ENCODE measurements at places on chromosomes 5 and 9.
A peak's percentile ranks its signal among the peaks of the same experiment; 100 is the strongest.

GRCh38 chr9:97985058-97985861, 2.1 kb downstream of the ANP32B start:
- H3K36me3 ChIP-seq, result peaks cover 41% of the 10 kb centered on the region
- H3K4me3 ChIP-seq, result peak overlapping the region; percentile 89

- no peak overlapping the region for H3K4me3 ChIP-seq
- peak; percentile 70 for DNase-seq
- H3K27me3 ChIP-seq, result no peaks in the 10 kb centered on the region
- peaks cover 96% of the 10 kb centered on the region for H3K36me3 ChIP-seq
- H3K27ac ChIP-seq, result no peak overlapping the region
Observed at GRCh38 chr9:92716557-92716956, 46.6 kb upstream of the IPPK start.

DNA sequence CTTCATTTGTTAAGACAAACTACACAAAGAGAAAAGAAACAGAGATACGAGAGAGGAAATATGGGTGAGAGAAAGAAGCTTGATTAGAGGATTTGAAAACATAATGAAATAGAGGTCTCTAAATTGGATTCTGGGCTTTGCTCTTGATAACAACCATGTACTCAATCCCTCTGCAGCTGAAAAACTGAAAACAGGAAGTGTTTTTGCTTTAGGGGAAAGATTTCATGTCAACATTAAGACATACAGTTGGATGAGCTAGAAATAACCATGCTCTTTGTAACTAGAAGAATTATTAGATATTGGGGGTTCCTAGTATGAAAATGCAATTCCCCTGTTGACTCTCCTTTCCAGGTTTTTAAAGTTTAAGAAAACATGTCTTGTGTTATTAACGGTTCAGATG, 21.9 kb downstream of the CRHBP start:
- H3K4me3 ChIP-seq, result no peak overlapping the region
- no peaks in the 10 kb centered on the region for H3K36me3 ChIP-seq
- no peak overlapping the region for H3K27ac ChIP-seq
- no peak for DNase-seq

GRCh38 chr5:94745786-94746730, 127.6 kb downstream of the SLF1 start:
- DNase-seq, result no peak
- H3K36me3 ChIP-seq, result no peaks in the 10 kb centered on the region
- peaks cover 3% of the 10 kb centered on the region for H3K4me1 ChIP-seq
- H3K27ac ChIP-seq, result no peak overlapping the region
- H3K4me3 ChIP-seq, result no peak overlapping the region

- H3K27ac ChIP-seq, result no peak overlapping the region
- no peaks in the 10 kb centered on the region for H3K4me1 ChIP-seq
- no peaks in the 10 kb centered on the region for H3K27me3 ChIP-seq
- H3K36me3 ChIP-seq, result no peaks in the 10 kb centered on the region
Observed at GRCh38 chr5:88867638-88868037, 15.3 kb downstream of the MEF2C start.

DNA sequence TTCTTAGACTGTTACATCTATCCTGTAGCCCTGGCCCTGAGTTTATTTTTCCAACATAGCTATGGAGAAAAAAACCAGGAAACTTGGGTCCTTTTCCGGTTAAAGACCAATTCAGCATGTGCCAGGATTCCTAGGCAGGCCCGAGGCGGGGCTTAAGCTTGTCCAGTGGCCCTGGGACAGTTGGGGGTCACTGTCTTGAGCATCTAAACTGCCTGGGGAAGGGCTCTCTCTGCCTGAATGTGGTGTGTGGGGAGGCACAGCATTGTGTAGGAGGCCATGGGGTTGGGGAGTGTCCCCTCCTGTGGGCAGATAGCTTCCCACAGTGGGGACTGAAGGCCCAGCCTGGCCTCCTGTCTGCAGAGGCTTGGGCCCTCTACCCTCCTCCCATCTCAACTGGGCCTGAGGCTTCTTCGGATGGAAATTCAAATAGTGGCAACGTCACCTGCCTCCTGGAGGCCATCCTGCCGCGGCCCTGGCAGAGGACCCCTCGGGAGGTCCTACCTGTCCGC, 88.8 kb downstream of the PHF2 start:
- H3K27ac ChIP-seq, result no peak overlapping the region
- no peak for DNase-seq
- no peak overlapping the region for H3K4me3 ChIP-seq
- H3K4me1 ChIP-seq, result peaks cover 7% of the 10 kb centered on the region
- H3K36me3 ChIP-seq, result peaks cover 14% of the 10 kb centered on the region

DNA sequence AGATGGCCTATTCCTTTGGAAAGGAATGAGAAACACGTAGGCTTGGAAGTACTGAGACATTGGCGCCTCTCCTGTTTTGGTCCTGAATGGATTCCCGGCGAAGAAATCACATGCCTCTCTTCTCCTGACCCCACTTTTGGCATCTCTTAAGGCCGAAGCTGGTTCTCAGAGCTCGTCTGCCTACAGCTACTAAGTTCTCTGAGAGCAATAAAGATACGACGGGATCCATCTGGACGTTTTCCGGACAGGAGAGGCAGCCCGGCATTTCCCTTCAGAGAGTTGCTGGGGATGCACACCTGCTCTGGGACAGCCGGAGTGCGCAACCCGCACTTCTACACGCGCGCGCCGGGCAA, 336.8 kb upstream of the PUM3 start:
- no peak overlapping the region for H3K4me3 ChIP-seq
- H3K27ac ChIP-seq, result no peak overlapping the region
- DNase-seq, result no peak
- no peaks in the 10 kb centered on the region for H3K36me3 ChIP-seq

- H3K4me3 ChIP-seq, result no peak overlapping the region
- DNase-seq, result no peak
- H3K4me1 ChIP-seq, result no peaks in the 10 kb centered on the region
- H3K36me3 ChIP-seq, result no peaks in the 10 kb centered on the region
- H3K27me3 ChIP-seq, result no peaks in the 10 kb centered on the region
- H3K27ac ChIP-seq, result no peak overlapping the region
Observed at GRCh38 chr5:88486431-88486830, 217.8 kb upstream of the TMEM161B start.

- H3K27me3 ChIP-seq, result no peaks in the 10 kb centered on the region
- H3K4me3 ChIP-seq, result no peak overlapping the region
- H3K36me3 ChIP-seq, result peaks cover 95% of the 10 kb centered on the region
- no peaks in the 10 kb centered on the region for H3K4me1 ChIP-seq
Observed at GRCh38 chr5:55350754-55351153, 43.0 kb downstream of the MTREX start.

DNA sequence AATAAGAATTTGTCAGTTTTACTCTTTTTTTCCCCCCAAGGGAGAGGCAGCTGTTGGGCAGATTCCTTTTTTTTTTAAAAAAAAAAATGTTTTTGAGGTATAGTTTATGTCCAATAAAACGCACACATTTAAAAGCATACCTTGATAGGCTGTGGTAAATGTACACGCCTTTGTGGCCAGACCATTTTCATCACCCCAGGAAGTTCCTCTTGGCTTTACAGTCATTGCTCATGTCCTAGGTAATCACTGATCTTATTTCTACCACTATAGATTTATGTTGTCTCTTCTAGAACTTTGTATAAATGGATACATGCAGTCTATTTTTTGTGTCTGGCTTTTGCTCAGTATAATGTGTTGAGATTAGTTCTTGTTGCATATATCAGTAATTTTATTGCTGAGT, 9.8 kb downstream of the SUB1 start:
- peaks cover 97% of the 10 kb centered on the region for H3K36me3 ChIP-seq
- no peak overlapping the region for H3K27ac ChIP-seq
- no peak overlapping the region for H3K4me3 ChIP-seq
- DNase-seq, result no peak

DNA sequence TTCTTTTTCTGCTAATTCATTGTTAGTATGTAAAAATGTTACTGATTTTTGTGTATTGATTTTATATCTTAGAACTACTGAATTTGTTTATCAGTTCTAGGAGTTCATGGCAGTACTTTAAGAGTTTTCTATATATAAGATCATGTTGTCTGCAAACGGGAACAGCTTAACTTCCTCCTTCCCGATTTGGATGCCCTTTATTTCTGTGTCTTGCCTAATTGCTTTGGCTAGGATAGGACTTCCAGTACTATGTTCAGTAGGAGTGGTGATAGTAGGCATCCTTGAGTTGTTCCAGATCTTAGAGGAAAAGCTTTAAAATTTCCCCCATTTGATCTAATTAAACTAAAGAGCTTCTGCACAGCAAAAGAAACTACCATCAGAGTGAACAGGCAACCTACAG, 20.1 kb downstream of the RCL1 start:
- H3K36me3 ChIP-seq, result 0 out of 3 replicates have a peak, but pooled peaks cover 6% of the 10 kb centered on the region
- H3K27me3 ChIP-seq, result no peaks in the 10 kb centered on the region
- H3K4me1 ChIP-seq, result peaks cover 13% of the 10 kb centered on the region

DNA sequence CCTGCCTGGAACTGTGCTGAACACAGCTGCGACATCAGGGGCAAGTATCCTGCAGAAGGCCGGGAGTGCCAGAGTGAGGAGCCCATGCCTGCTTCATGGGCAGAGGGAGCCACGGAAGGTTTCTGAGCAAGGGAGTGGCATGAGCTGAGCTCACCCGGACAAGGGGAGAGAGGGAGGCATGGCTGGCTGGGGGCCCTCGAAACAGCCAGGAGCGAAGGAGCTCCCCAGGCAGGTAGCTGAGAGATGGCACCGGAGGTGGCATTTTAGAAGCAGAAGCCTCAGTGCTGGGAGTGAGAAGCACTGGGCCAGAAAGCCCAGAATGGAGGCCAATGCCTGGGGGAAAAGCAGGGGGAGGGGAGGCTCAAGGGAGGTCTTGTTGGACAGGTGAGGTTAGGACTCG, 56.9 kb upstream of the SARDH start:
- no peak overlapping the region for H3K27ac ChIP-seq
- peaks cover 18% of the 10 kb centered on the region for H3K4me1 ChIP-seq
- H3K36me3 ChIP-seq, result no peaks in the 10 kb centered on the region
- DNase-seq, result no peak
- H3K4me3 ChIP-seq, result no peak overlapping the region

DNA sequence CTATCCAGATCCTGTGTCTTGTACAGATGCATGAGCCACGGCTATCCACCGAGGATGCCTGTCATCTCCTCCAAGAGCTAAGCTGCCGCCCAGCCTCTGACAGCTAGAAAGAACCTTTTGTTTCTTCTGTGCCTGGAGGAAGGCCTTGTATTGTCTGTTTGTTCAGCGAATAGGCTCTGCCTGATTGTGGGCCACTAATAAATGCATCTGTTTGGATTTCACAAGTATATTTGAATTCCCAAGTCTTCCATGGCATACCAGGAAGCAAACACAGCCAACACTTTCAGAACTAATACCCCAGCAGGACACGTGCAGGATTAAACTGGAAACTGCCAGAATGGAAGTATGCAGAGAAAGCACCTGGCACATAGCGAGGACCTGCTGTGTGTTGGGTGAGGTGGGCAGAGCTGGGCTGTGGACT, 92.7 kb upstream of the NEURL1B start:
- no peaks in the 10 kb centered on the region for H3K36me3 ChIP-seq
- peaks cover 23% of the 10 kb centered on the region for H3K27me3 ChIP-seq
- no peak for DNase-seq
- no peak overlapping the region for H3K4me3 ChIP-seq
- H3K4me1 ChIP-seq, result no peaks in the 10 kb centered on the region

GRCh38 chr5:126003309-126003708, 419.9 kb upstream of the GRAMD2B start:
- no peak overlapping the region for H3K27ac ChIP-seq
- H3K27me3 ChIP-seq, result no peaks in the 10 kb centered on the region
- no peak for DNase-seq
- no peaks in the 10 kb centered on the region for H3K4me1 ChIP-seq
- no peaks in the 10 kb centered on the region for H3K36me3 ChIP-seq
- H3K4me3 ChIP-seq, result no peak overlapping the region

- peaks cover 11% of the 10 kb centered on the region for H3K36me3 ChIP-seq
- H3K4me3 ChIP-seq, result no peak overlapping the region
- peaks cover 8% of the 10 kb centered on the region for H3K4me1 ChIP-seq
- no peaks in the 10 kb centered on the region for H3K27me3 ChIP-seq
- no peak for DNase-seq
Observed at GRCh38 chr9:125444166-125444565, 182.5 kb downstream of the GAPVD1 start.

GRCh38 chr5:135977375-135977928, 22.7 kb upstream of the LECT2 start:
- H3K4me1 ChIP-seq, result no peaks in the 10 kb centered on the region
- H3K36me3 ChIP-seq, result no peaks in the 10 kb centered on the region
- no peak overlapping the region for H3K4me3 ChIP-seq
- DNase-seq, result peak; percentile 67

- no peaks in the 10 kb centered on the region for H3K4me1 ChIP-seq
- no peak for DNase-seq
- no peaks in the 10 kb centered on the region for H3K36me3 ChIP-seq
- no peak overlapping the region for H3K27ac ChIP-seq
- H3K4me3 ChIP-seq, result no peak overlapping the region
Observed at GRCh38 chr9:121860744-121861143, 209.3 kb downstream of the DAB2IP start.

DNA sequence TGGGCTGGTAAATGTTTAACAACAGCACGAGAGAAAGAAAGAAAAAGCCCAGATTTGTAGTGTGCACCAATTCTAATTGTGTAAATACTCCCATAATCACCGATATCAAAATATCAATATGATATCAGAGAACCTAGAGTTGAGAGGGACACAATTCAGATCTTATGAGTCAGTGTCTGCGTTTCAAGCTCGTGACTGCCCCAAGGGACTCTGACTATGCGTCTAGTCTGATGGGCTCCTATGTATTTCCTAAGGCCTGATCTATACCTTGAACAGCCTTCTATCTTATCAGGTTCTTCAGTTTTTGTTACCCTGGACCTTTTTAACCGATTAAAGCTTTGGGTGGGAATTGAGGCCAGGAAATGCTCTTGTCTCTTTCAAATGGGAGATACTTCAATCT, 243.0 kb upstream of the SLC24A2 start:
- no peak for DNase-seq
- H3K4me3 ChIP-seq, result no peak overlapping the region
- no peaks in the 10 kb centered on the region for H3K36me3 ChIP-seq
- no peaks in the 10 kb centered on the region for H3K27me3 ChIP-seq
- no peaks in the 10 kb centered on the region for H3K4me1 ChIP-seq
- no peak overlapping the region for H3K27ac ChIP-seq

DNA sequence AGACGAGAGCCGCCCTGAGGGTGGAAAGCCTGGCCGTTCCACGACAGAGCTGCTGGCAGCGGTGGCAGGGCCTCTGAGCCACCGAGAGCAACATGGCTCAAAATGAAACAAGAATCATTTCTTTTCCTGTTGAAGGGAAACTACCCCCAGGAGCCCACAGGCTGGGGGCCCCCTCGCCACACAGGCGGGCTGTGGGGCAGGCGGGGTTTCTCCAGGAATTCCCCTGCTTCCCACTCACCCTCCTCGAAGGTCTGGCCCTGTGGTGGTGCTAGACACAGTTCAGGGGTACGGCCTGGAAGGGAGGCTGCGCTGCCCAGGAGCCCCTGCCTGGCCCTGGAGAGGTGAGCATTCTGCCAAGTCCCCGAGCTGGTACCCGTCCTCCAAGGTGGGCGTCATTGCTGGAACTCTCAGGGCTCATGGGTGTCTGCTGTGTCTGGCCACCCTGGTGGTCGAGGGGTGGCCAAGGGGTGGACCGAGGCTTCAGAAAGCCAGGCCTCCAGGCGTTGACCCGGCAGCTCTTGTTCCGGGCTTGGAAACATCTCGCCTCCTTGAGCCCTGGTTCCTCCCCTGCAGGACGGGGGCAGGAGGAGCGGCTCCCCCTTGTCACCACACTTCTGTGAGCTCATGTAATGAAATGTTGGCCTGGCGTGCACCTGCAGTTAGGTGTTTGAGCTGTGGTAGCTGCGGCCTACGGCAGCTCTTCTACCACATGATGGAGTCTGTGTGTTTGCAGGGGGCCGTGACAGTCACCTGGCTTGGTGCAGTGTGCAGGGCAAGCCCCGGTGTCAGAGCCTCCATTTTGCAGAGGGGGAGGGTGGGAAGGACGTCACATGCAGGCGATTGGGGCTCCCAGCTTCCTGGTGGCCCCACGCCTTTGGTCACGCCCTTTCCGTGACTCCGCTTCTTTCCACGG, 65.3 kb downstream of the RXRA start:
- H3K4me3 ChIP-seq, result no peak overlapping the region
- H3K27ac ChIP-seq, result no peak overlapping the region
- no peaks in the 10 kb centered on the region for H3K27me3 ChIP-seq
- no peaks in the 10 kb centered on the region for H3K4me1 ChIP-seq
- peak; percentile 50 for DNase-seq
- H3K36me3 ChIP-seq, result no peaks in the 10 kb centered on the region
